Heart right ventricle (tissue), 16 donors: ENCODE measurements at places on chromosomes 1 and 21. TPM values are rescaled to one million over a fixed set of nuclear protein-coding genes. Genes with fewer than 3 reads are reported as not detected.

RSPH1 gene
- polyA plus RNA-seq: not detected

RPTN gene
- not detected for polyA plus RNA-seq

DNA sequence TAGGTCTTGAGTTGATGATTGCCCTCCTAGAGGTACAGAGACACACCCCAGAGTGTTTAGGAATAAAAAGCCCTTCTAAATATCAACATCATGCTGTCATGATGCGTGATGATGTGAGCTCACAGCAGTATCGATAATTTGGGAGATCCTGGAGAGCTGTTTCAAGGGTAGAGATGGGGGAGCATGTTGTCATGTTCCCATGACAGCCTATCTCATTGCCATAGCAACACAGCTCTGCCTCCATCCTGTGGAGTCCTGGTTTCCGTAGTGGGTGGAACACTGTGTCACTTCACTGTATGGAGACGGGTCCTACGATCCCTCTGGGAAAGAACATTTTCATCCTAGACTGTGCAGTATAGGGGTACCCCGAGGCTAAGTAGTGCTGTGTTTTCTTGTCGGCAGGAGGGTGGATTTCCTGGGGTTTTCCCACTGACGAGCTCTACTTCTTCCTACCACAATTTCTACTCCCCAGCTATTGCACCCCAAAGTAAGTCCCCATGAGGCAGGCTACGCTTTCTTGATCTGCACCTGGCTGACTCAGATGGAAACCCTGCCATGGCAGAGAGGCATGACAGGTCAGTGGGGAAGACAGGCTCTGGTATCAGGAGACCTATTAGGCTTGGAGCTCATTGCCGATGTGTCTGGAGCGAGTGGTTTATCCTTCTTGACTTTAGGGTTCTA lies 7.2 kb downstream of the KISS1 start:
- no peak for DNase-seq

DNA sequence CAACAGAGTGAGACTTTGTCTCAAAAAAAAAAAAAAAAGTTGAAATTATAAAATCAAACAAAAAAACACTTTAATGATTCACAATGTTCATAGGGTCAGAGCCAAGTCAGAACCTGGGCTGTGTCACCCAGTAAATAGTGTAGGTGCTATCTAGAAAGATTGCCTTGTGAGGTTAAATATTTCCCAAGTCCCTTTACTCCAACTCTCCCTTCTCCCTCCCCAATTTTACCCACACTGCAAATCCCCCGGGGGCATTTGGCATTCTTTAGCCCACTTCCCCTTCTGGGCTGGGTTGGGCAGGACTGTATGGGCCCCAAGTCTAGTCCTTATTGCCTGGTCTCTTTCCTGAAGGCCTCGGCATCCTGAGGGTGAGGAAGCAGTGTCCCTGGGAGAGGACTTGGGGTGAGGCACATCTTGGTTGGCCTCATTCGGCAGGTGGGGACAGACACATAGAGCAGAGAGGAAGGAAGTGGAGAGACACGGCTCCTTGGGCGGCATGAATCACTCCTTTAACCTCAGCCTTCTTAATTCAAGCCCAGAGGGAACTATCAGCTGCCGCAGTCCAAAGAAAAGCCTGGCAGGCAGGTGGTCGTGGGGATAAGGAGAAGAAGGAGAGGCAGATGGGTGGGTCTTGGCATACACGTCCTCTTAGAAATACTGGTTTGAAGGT lies 8.2 kb downstream of the ADORA1 start:
- no peak for DNase-seq

DNA sequence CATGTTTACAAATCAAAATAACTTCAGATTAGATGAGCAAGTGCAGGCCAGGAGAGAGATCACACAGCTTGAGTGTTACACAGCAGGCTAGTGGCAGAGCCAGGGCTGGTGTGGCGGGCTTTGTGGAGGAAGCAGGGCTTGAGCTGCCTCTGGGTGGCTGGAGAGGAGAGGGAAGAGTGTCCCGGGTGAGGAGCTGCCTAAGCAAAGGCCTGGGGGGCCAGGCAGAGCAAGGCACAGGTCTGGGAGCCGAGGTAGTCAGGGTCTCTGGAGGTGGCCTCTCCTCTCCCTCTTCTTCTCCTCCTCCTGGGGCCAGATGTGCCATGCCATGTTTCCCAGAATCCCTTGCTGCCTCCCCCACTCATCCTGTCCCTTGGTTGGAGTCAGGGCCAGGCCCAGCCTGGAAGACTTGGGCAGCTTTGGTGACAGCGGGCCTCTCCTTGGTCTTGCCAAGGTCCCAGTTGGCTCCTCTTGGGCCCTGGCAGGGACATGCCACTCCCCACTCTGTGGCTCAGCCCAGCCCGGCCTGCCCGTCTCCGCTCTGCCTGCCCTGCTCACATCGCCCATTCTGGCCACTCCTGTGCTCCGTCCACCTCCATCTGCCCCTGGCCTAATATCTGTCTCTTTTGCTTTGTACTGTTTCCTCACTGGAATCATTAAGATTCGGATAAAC lies 70.3 kb downstream of the PTPRU start:
- DNase-seq: no peak

DNA sequence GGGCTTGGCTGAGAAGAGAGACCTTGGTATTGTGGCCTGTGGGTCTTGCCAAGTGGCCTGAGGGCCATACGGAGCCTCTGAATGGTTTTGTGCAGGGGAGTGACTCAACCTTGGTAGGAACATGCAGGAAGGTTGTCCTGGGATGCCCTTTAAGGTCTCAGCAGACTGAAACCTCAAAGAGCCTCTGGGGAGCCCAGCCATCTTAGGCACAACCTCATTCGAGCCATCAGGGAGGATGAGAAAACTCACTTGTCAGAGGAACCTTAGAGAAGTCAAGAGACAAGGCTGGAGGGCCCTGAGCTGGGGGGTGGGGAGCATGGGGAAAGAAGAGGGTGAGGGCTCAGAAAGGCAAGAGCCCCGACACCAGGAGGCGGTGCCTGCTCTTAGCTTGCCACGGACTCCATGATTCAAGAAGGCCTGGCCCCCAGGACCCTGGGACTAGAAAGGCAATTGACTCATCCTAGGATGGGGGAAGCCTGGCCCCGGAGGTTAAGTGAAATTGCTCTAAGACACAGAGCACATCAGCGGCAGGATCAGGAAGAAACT lies 13.0 kb downstream of the IFI6 start:
- no peak for DNase-seq

DNA sequence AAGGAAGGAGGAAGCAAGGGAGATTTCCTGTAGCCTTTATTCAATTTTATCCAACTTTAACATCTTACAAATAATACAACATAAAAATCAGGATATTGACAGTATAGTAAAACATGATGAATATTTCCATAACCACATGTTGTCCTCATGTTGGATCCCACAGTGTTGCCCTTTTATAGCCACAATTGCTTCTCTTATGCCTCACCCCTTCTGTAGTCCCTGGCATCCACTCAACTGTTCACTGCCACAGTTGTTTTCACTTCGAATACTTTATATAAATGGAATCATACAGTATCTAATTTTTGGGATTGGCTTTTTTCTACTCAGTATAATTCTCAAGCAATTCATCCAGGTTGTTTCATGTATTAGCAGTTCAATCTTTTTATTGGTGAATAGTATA lies 44.8 kb downstream of the SRSF11 start:
- no peak for DNase-seq
